ENCODE measurements at places on chromosomes 3 and 15.

- DNase-seq, result peak; percentile 4
These were observed 7.0 kb upstream of the NIPA2 start for GRCh38 chr15:22831473-22831872.

- DNase-seq, result no peak
These were observed 21.7 kb upstream of the FMN1 start for GRCh38 chr15:33215941-33216872.

GRCh38 chr3:53856964-53857363, 10.6 kb downstream of the IL17RB start:
- DNase-seq, result no peak

GRCh38 chr3:116000311-116000710, 377.0 kb downstream of the GAP43 start:
- no peak for DNase-seq

DNA sequence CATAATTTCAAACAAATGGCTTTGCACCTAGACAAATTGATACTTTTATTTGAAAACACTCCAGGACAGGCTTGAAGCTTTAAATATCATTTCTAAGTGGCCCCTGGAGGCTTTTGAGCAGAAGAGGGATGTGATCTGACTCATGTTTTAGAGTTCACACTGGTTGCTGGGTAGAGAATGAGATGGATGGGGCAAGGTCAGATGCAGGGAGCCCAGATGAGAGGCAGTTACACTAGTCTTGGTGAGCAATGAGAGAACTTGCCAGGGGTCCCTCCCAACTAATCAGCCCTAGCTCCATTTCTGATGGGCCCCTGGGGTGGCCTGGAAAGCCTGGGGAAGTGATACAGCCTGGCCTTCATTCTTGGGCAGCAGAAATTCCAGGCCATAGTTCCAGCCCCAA, 190.4 kb downstream of the MEGF11 start:
- no peak for DNase-seq

- DNase-seq, result no peak
These were observed 1119.6 kb downstream of the ZPLD1 start for GRCh38 chr3:103554451-103554850.

DNA sequence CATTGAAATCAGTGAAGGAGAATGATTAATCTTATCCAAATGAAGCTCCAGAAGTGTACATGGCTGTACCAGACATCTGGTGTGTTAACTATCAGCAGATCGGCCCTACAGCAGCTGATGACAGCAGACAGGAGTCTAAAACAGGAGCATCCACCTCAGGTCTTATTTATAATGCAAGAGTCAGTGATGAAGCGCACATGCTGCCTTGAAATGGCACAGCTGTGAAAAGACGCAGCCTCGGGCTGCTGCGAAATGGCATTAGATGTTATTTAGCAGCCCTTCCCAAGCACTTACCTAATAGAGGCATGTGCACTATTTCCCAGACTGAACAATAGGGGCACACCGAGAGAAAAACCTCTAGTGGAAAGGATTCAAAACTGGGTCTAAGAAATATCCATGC, 472.3 kb upstream of the CBLB start:
- DNase-seq, result peak; percentile 80

- peak; percentile 35 for DNase-seq
These were observed 67.3 kb downstream of the DNAJB8 start for GRCh38 chr3:128399221-128399915.

- no peak for DNase-seq
These were observed 18.3 kb downstream of the CFAP161 start for GRCh38 chr15:81152339-81152738.

- DNase-seq, result no peak
These were observed 102.8 kb downstream of the PYDC2 start for GRCh38 chr3:191563722-191564121.

DNA sequence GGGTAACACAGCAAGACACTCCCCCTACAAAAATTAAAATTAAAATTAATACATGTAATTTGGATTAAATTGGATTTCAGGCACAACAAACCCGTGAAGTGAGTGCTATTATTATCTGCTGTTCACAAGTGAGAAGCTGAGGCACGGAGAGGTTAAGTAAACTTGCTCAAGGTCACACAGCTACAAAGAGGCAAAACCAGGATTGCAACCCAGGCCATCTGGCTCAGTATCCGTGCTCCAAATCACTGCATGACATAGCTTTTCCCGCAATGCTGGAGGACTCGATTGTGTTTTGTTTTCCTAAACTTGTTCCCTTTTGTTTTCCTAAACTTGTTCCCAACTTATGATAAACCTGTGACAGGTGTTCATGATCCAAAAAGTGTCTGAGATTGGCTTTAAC, 19.9 kb upstream of the C15orf39 start:
- DNase-seq, result no peak

DNA sequence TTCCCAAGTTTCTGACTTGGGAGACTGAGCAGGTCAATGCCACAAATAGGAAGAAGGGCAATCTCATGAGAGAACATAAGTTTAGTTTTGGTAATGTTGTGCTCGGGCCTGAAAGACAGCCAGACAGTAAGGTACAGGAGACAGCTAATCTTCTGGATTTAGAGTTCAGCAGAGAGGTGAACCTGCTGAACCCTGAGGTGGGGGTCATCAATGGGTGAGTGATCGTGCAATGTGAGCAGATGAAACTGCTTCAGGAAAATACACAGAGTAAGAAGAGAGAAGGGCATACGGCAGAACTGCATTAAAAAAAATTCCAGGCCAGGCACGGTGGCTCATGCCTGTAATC, 23.3 kb downstream of the RUBCN start:
- no peak for DNase-seq

DNA sequence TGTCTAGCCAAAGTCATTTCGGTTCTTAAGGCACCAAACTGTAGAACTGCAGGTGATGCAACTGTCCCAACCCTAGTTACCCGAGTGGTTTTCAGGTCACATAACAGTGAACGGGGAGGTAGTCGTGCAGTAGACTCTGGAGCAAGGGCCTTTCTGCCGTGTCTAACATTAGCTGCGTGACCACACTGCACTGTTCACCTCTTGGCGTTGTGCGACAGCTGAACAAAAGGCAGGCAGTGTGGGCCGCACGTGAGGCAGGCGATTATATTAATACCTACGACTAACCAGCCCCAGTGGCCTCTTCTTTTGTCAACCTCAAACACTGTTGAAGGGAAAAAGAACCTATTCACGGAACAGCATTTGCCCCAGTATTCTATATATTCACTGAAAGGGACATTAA, 2.8 kb downstream of the LRRN1 start:
- peak; percentile 83 for DNase-seq

- no peak for DNase-seq
These were observed 6.2 kb downstream of the SEMA3F start for GRCh38 chr3:50161320-50161719.

All from brain (organoid and tissue), 16 donors.